LHCN-M2 (cell line): ENCODE measurements at places on chromosomes 3 and 15. TPM values are rescaled to one million over a fixed set of nuclear protein-coding genes. Genes with fewer than 3 reads are reported as not detected.

The LIPH gene
- total RNA-seq, result not detected in 2 replicates

- no peak for DNase-seq
Observed at GRCh38 chr3:124584552-124585391, 145.5 kb upstream of the UMPS start.

GRCh38 chr3:45870099-45870498 lies 16.2 kb upstream of the CCR9 start:
- DNase-seq, result no peak

The CD86 gene
- not detected in 2 replicates for total RNA-seq

- no peak for DNase-seq
Observed at GRCh38 chr3:20682573-20682972, 496.6 kb upstream of the SGO1 start.

The ROBO2 gene
- not detected in 2 replicates for total RNA-seq

The TNK2 gene
- total RNA-seq, result 8.6 and 10.7 TPM in 2 replicates

The RBPMS2 gene
- total RNA-seq, result not detected in 2 replicates

DNA sequence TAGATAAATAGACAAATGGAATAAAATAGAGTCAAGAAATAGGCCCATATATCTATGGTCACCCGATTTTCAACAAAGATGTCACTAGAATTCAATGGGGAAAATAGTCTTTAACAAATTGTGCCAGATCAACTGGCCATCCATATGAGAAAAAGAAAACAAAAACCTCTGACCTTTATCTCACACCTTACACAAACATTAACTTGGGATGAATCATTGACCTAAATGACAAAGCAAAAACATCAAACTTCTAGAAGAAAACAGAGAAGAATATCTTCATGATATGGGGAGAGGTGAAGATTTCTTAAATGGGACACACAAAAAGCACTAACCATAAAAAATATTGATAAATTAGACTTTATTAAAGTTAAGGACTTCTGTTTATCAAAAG lies 31.9 kb downstream of the ITGA11 start:
- DNase-seq, result no peak

The MAP1A gene
- 52.7 and 61.2 TPM in 2 replicates for total RNA-seq

DNA sequence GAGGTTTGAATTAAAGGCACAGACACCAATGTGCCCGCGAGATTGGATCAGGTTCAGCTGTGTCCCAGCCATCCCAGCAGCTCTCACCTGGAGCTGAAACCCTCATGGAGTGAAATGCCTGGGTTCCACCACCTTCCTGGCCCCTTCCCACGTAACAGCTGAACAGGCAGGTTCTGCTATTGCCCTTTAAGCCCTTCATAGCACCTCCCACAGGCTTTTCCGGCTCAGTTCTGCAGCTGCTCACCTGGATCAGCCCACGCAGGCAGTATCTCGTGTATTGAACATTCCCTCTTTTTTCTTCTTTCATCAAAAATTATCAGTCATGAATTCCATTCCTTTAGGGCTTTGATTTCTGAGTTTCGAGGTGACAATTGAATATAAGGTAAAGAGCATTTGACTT lies 129.8 kb downstream of the SLC9A9 start:
- DNase-seq, result no peak

The TEX55 gene
- total RNA-seq, result not detected in 2 replicates

DNA sequence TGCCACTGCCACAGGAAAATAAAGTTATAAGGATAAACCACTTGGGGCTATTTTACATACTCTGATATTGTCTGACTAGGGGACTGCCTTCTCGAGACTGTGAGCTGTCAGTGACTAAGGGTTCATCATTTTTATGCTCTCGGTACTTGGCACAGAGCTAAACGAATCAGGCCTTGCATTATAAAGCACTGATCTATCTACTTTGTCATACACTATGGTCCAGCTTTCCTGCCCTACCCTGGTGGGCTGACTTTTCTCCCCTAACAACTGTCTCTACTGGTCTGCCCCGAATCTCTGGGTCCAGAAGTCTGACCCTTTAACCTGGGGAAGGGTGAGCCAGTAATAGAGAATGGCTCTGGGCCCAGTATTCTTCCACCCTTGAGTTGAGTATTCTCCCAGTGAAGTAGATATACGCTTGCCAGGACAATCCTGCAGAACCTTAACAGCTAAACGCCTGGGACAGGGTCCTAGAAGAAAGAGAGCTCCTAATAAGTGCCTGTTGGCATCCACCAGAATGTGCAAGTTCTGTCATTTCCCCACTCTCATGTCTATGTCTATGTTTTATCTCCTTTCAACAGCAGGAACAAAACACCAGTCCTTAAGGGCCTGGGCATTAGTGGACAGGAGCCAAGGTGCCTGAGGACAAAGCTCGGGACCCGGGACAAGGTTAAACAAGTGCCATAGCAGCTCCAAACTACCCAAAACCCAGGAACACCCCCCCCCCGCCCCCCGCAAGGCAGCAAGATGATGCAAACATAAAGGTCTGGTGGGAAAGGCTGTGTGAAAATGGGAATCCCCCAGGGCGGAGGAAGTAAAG lies 1.2 kb downstream of the LARP6 start:
- peak; percentile 76 for DNase-seq

DNA sequence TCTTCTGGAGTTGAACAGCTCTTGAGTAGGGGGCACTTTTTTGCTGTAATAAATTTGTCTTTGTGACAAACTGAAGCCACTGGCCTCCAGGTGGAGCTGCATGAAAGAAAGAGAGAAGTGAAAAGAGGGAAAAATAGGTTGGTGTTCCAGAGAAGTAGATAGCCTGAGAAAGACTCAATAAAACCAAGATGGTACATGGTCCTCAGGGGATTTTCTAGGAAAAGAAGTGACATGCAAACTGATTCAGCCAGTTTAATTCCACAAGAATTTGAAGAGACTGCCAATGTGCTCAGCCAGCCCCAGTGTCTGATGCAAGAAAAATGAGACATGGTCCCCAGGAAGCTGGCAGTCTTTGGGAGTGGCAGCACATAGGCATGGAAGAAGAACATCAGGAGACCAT lies 152.7 kb downstream of the CD47 start:
- DNase-seq, result peak; percentile 29

The HTR3C gene
- not detected in 2 replicates for total RNA-seq

The BTD gene
- 33.0 and 40.5 TPM in 2 replicates for total RNA-seq

The BNC1 gene
- total RNA-seq, result 11.5 and 13.8 TPM in 2 replicates

The FBXO40 gene
- not detected in 2 replicates for total RNA-seq

The FOXB1 gene
- not detected in 2 replicates for total RNA-seq

DNA sequence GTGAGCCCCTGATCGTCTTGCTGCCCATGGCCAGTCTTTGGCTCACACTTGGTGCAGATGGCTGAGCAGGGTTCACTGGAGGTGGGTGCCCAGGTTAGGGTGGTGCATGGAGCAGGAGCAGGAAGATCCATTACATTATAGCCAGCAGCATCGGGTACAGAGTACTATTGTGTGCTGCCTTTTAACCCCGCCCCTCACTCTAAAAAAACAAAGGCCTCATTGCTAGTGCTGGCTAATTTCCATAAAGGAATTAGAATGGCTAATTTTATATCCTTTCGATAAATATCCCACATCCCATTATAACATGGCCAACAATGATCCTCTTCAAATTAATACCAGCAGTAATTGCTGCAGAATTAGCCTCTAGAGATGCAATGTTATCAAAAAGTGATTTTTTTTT lies 45.8 kb upstream of the PPP4R2 start:
- DNase-seq, result no peak

DNA sequence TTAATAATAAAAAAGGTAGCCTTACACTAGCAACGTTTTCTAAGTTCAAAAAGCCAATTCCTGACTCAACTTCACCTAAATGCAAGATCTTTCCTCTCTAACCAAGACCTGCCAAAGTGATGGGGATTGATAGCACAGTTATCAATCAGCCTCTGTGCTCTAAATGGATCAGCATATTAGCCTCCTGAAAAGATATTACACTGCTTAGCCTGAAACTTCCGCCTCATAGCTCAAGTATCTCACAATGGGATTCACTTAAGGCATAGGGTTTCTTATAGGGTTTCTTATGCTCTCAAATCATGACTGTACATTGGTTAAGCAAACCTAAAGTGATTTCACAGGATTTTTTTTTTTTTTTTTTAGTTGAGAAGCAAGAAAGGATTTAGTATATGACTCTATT lies 436 bp upstream of the SLC9A9 start:
- no peak for DNase-seq

The HOMER2 gene
- 23.7 and 30.7 TPM in 2 replicates for total RNA-seq

DNA sequence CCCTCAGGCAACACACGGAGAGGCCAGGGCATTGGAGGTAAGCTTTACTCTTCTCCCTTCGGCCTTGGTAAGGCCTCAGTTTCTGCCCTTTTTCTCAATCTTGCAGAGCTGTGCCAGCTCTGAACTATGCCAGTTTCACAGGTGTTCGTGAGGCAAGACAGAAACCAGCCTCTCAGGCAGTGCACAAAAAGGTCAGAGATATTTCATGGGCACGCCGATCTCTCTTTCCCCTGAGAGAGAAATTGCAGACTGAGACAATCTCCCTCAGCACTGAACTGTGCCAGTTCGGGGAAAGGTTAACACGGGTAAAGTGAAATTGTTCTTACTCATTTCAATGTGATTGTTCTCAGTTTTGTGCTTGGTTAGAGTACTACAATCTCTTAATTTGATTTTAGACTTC lies 88.5 kb downstream of the GMNC start:
- no peak for DNase-seq

DNA sequence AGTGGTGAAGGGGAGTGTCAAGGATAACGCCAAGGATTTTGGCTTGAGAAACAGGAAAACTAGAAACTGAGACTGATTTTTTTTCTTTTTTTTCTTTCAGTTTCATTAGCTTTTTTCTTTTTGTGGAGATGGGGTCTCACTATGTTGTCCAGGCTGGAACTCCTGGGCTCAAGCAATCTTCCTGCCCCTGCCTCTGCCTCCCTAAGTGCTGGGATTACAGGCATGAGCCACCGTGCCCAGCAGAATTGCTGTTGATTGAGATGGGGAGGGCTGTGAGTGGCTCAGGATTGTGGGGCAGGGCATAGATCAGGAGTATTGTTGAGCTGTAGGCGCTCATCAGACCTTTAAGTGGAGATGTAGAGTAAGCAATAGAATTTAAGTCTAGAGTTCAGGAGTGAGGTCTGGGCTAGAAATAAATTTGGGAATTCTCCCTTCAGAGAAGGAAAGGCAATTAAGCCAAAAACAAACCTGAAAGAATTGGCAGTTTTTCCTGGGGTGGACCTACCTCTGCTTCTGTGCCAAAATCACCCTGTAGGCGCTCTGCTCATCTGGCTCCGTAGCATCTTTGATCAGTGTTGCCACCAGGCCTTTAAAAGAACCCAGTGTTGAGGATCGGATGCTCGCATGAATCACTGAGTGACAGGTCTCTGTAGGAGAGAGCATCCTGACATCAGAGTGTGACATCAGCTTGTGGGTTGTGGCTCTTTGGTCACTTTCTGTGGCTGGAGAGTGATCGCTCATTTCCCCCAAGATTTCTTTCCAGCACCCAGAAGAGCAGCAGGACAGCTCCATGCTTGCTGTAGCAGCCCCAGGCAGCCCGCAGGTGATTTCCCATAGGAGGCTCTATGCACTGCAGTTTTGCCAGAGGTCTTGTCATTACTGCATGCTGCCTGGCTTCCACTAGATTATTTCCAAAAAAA lies 15.8 kb downstream of the ABHD17C start:
- DNase-seq, result peak; percentile 56

The CLDN16 gene
- total RNA-seq, result 0.13 TPM in 1 of 2 replicates, not detected in the other

The DPH6 gene
- 9.7 and 16.5 TPM in 2 replicates for total RNA-seq

DNA sequence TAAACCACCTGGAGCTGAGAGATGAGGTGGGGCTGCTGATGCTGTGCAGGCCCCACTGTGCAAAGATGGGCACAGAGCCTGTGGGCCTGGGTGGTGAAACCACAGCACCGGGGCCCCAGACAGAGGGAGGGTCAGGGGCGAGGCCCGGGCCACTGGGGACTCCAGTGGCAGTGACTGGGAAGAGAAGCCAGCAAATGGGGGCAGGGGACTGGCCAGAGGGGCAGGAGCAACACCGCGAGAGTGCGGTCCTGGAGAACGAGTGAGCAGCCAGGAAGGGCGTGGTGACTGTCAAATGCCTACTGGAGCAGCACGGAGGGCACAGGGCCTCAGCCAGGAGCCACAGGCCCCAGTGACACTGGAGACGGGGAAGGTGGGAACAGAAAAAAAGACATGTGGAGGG lies 39.8 kb downstream of the HCN4 start:
- no peak for DNase-seq

GRCh38 chr15:52493968-52494367 lies 34.7 kb downstream of the MYO5A start:
- DNase-seq, result peak; percentile 31

The SRGAP3 gene
- total RNA-seq, result 0.86 and 1.5 TPM in 2 replicates

DNA sequence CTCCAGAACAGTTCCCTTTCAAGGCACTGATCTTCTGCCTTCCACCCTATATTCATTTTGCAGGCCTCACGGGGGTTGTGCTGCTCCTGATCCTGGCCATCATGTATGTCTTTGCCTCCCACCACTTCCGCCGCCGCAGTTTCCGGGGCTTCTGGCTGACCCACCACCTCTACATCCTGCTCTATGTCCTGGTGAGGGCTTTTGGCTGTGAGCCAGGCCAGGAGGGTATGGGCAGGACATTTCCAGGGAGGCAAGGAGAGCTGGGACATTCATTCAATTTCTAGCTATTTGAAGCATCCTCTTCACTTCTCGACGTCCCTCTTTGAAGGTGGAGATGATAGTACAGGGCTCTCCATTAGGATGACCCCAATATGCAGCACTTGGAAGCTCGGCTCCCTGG lies 25.9 kb downstream of the DUOX1 start:
- DNase-seq, result no peak

The PARP3 gene
- total RNA-seq, result 34.2 and 44.0 TPM in 2 replicates

The LRRC49 gene
- total RNA-seq, result 4.9 and 7.2 TPM in 2 replicates

The CSTA gene
- total RNA-seq, result 0.46 TPM in 1 of 2 replicates, not detected in the other

The IQCF5 gene
- total RNA-seq, result not detected in 2 replicates

The TBCCD1 gene
- total RNA-seq, result 12.6 and 13.2 TPM in 2 replicates

- no peak for DNase-seq
Observed at GRCh38 chr15:66588971-66589370, 23.2 kb upstream of the LCTL start.

DNA sequence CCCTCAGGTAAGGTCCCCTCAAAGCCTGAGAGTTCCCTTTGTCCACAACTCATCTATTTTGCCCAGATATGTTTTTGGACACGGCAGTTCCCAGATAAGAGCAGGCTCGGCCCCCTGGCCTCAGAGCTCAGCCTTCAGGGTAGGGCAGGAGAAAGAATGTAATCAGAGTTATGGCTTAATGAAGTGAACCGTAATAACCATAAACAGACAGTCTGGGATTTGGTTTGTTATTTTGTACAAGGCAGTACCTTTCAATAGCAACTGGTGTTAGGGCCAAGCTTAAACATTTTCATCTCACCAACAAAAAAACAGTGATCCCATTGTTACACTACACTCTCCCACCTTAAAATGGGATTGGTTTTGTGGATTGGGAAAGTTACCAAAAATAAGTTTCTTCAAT lies 12.2 kb upstream of the ALDH1A3 start:
- DNase-seq, result no peak

DNA sequence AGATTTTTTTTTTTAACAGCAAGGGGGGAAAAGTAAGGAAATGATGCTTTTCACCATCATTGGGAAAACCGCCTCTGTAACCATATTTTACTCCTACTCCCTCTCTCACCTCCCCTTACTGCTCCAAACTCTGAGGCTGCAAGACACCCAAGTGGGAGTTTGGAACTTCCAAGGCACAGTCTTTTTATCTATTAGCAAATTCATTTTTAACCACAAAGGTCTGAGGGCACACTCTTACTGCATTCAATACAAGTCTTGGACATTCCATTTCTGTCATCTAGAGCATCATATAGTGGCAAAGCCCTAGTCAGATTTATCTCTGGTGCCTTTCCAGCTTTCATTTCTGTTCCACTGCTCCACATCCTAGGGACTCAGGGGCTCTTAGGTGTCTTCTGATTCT lies 13.2 kb downstream of the FAM162A start:
- DNase-seq, result no peak
